ENCODE measurements at places on chromosomes 16 and 17.

- H3K4me3 ChIP-seq: peak overlapping the region; percentile 42
- no peaks in the 10 kb centered on the region for H3K27me3 ChIP-seq
- H3K36me3 ChIP-seq: no peaks in the 10 kb centered on the region
These were observed 6.1 kb downstream of the DOK4 start for GRCh38 chr16:57479976-57480753.

DNA sequence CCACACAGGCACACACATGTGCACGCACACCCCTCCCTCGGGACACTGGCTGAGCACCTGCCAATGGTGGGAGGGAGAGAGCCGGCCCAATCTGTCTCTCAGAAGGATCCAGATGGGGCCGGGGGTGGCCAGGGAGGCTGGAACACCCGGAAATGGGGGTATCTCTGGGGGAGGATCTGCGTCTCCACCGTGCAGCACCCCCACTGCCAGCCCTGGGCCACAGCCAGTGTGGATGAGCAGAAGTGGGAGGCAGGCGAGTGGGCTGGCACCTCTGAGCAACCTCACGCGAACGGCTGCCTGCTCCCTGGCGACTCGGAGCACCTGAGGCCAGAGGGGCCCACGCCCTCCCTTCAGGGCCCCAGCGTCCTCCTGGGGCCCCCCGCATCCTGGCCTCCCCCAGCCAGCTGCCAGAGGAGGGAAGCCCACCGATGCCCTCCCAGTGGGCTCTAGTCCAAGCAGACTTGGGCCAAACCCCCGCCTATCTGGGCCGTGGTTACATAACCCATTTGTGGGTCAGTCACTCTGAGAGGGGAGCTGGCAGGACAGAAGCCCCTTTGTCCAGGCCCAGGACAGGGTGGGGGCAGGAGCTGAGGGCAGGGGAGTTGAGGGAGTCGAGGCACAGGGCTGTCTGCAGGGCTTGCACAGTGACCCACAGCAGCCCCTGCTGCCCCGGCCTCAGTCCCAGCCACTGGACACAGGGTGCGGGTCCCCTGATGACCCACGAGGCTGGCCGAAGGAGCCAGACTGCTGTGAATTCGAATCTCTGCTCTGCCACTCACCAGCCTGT, 5.6 kb downstream of the CASKIN1 start:
- no peak overlapping the region for H3K27ac ChIP-seq
- no peaks in the 10 kb centered on the region for H3K4me1 ChIP-seq
- DNase-seq: no peak
- peaks cover 26% of the 10 kb centered on the region for H3K27me3 ChIP-seq

DNA sequence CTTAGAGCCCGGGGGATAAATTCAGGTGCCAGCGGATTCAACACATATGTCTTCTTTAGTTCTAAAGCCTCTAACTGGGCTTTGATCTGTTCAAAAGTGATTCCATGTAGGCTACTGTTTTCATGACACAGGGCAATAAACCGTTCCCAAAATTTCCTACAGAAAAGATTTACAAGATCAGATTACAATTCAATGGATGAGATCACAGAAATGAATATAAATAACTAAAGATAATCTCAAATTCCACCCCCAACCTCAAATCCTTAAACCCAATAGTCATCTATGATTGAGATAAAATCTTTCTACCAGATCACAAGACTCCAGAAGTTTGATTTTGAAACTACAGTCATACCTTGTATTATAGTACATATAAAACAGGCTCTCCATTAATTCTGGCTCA, 84.3 kb downstream of the CACNG1 start:
- no peak overlapping the region for H3K4me3 ChIP-seq
- H3K4me1 ChIP-seq: no peaks in the 10 kb centered on the region
- H3K36me3 ChIP-seq: peaks cover 14% of the 10 kb centered on the region
- H3K27me3 ChIP-seq: no peaks in the 10 kb centered on the region
- DNase-seq: peak; percentile 64

- H3K27me3 ChIP-seq: no peaks in the 10 kb centered on the region
- peak overlapping the region; percentile 96 for H3K27ac ChIP-seq
- H3K36me3 ChIP-seq: peaks cover 32% of the 10 kb centered on the region
These were observed 781 bp downstream of the ARHGDIA start for GRCh38 chr17:81870131-81870980.

GRCh38 chr16:88010343-88010967, 59.2 kb downstream of the BANP start:
- no peak overlapping the region for H3K4me3 ChIP-seq
- H3K4me1 ChIP-seq: peaks cover 23% of the 10 kb centered on the region
- H3K27me3 ChIP-seq: no peaks in the 10 kb centered on the region
- DNase-seq: no peak
- peaks cover 17% of the 10 kb centered on the region for H3K36me3 ChIP-seq
- H3K27ac ChIP-seq: no peak overlapping the region
